GOT3 (cell line): ENCODE measurements at places on chromosomes 5 and 9.

DNA sequence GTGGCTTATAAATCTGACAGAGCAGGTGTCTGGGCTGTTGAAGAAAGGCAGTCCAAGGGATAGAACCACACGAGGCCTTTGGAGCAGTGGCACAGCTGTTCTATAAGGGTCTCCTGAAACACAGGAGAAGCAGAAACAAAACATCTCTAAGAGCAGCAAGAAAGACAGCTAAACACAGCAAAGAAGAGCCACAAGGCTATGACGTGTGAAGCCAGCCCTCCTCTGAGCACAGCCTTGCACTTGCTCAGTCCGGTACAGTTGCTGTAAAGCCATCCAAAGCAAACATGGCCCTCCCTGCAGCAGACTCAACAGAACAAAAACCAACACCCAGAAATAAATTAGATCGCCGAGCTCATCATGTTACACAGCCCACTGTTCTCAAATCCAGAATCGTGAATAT lies 2.6 kb upstream of the GZMK start:
- no peak for DNase-seq

DNA sequence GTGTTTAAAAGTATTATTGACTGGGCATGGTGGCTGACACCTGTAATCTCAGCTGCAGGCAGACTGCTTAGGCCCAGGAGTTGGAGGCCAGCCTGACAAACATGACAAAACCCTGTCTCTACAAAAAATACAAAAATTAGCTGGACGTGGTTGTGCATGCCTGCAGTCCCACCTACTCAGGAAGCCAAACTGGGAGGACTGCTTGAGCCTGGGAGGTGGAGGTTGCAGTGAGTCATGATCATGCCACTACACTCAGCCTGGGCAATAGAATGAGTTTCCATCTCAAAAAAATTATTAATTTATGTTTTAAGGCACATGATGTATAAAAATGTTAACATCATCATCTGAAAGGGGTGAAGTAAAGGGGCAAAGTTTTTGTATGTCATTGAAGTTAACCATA lies 49.7 kb upstream of the FNIP1 start:
- DNase-seq, result no peak

GRCh38 chr9:18545636-18546360 lies 71.8 kb downstream of the ADAMTSL1 start:
- no peak for DNase-seq

DNA sequence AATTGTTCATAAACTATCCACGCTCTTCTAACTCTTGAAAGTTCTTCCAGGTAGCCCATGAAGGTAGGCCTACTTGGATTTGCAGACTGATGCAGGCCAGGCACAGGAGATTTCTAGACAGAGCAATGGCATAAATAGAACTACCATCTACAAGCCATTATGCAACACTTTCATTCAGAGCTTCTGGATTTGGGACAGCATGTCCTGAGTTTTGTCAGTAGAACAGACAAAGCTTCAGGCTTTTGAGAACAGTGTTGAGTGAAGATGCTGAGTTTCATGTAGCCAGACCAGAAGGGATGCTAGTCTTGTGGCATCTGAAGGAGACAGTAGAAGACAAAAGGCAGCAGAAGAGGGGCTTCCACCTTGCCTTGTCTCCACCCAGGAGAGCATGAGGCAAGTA lies 196.6 kb downstream of the TRIM32 start:
- DNase-seq, result no peak

DNA sequence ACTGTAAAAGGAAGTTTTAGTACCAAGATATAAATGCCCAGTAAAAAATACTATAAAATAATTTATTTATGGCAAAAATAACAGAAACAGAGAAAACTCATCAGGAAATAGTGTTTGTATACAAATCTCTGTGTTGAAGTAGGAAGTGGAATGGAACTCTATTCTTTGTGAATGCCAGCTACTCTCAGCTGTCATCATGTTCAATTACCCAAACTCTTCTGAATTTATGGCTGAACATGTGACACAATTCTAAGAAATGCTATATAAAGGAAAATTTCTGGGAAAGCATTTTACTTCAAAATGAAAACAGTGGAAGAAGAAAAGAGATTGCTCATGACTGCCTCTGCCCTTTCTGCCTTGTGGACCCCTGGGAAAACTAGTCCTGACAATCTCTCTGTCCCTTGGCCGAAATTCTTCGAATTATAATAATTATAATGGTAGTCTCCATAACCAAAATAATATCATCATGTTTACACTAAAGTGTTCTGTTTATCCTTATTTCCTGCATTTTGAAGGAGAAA lies 522.3 kb upstream of the ST8SIA4 start:
- no peak for DNase-seq

DNA sequence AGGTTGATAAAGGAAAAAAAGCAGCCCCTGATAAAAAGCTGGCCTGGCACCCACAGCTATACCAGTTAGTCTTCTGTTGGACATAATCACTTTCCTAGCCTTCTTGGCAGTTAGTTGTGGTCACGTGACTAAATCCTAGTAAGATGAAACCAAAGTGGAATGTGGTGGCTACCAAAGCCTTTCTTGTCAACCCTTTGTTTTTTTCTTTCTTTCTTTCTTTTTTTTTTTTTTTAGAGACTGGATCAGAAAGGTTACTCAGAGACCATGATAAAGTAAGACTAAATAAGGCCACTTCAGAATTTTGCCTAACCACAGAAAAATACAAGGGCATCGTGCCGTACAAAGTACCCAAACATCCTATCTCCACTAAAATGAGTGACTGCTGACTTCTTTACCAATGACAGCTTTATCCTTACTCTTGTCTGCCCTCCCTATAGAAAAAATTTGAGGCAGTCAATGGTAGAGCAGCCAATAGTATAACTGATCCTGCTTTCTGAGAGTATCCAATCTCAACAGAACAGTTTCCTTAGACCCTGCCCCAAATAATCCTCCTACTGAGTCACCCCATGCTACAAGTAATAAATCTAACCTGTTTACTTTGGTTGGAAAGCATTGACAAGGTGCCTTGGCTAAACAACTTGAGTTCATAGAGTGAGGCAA lies 14.2 kb upstream of the KIF27 start:
- no peak for DNase-seq

DNA sequence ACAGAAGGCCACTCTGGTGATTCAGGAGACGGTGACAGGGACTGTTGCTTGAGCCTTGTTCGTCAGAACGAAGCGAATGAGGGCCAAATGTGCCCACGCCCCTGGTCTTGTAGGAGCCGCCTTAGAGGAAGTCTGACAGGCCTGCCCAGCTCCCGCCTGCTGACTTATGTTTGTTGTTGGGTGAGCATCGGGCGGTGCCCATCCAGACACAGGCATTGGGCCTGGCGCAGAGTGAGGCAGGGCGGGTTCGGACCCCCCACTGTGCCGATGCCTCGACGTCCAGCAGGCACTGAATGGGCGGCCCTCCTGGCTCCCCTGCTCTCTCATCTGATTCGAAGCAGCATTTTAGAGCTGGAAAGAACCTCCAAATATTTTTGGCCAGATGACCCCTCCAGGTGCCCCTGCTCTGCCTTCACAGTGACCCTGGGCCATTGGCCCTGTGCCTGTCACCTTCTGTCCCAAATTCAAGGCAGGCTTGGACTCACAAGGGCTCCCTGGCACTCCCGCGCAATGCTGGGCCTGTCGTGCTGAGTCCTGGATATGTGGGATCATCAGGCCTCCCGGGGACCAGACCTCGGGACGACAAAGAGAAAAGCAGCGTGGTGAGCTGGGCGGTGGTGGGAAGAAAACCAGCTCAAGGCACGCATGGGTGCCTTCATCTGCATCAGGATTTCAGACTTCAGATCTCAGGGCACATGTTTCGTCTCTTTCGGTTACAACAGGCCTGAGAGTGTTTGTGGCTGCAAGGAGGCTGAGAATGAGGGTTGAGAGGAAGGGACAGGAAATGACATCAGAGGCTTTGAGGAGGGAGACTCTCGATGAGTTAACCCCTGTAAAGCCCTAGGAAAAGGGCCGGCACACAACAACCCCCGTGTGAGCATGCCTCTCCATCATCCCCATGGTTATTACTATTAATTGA lies 37.1 kb upstream of the OLFM1 start:
- DNase-seq, result no peak

GRCh38 chr5:140883927-140884697 lies 2.2 kb downstream of the PCDHA13 start:
- DNase-seq, result no peak

DNA sequence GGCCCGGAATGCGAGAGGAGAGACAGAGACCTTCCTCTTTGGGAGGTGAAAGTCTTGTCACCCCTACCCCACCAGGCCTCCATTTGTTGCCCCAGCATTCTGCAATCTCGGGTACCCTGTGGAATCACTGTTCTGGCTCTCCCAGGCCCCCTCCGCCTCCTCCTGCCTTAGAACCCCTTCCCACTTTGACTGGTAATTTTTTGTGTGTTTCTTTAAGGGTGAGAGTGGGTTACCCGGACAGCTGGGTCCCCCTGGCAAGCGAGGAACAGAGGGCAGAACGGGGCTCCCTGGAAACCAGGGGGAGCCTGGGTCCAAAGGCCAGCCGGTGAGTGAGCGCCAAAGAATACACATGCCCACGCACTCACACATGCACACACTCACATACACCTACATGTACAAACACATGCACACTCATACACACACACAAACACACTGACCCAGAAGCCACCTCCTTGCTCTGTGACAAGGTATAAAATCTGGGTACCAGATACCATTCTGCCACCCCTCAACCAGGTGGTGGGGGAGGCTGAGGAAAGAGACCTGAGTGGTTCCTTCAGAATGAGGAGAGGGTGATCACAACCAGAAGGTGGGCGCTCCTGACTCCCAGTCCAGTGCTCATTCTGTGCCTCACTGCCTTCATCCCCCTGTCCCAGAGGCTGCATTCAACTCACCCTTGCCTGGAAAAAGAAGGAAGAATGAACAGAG lies 30.9 kb upstream of the ORM1 start:
- no peak for DNase-seq

DNA sequence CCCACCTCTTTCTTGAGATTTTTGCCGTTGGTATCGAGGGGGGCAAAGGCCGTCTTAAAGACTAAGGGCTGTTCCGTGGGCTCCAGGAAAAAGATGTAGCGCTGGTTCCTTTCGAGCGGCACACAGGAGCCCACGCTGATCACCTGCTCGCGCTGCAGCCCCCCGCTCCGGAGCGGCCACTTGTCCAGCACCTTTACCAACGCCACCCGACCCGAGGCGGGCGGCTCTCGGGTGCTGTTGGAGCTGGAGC lies 781 bp downstream of the NRG2 start:
- no peak for DNase-seq

- no peak for DNase-seq
Measured at GRCh38 chr5:180557217-180557809, 34.0 kb downstream of the SCGB3A1 start.

DNA sequence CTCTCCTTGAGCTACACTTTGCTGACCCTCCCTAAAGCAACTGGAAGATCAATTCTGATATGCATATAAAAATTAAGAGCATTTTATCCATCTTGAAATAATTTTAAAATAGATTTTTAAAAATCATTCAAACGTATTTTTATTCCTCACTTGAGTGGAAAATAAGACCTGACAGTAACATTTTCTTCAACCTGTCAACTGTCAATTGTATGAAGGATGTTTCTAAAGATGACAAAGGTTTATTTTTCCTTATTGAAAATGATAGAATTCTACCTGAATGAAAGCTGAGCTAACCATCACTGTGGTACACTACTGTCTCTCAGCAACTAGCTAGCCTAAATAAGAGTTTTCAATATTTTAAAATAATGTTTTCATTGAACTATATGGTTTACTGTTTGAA lies 7.0 kb downstream of the EFNA5 start:
- DNase-seq, result no peak

DNA sequence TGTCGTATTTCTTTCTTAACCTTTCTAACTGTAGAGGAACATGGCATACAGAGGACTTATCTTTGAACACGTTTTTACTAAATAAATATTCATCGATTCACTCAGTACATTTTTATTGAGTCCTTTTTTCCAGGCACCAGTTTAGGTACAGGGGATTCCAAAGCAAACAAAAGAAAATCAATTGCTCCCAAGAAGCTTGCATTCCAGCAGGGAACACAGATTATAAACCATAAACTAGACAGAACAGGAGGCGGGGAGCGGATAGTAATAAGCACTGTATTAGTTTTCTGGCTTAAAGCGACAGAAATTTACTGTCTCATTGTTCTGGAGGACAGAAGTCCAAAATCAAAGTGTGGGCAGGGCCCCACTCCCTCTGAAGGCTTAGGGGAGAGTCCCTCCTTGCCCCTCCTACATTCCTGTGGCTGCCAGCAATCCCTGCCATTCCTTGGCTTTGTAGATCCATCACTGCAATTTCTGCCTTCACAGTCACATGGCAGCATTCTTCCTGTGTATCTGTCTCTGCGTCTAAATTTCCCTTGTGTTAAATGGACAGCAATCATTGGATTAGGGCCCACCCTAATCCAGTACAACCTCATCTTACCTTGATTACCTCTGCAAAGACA lies 115.5 kb downstream of the COL23A1 start:
- no peak for DNase-seq

- no peak for DNase-seq
Measured at GRCh38 chr5:149279661-149280060, 8.0 kb downstream of the AFAP1L1 start.

GRCh38 chr5:40399349-40399748 lies 280.4 kb upstream of the PTGER4 start:
- no peak for DNase-seq

- DNase-seq, result no peak
Measured at GRCh38 chr5:83802686-83803085, 82.0 kb upstream of the HAPLN1 start.

GRCh38 chr5:160926428-160926827 lies 74.4 kb upstream of the ATP10B start:
- no peak for DNase-seq

DNA sequence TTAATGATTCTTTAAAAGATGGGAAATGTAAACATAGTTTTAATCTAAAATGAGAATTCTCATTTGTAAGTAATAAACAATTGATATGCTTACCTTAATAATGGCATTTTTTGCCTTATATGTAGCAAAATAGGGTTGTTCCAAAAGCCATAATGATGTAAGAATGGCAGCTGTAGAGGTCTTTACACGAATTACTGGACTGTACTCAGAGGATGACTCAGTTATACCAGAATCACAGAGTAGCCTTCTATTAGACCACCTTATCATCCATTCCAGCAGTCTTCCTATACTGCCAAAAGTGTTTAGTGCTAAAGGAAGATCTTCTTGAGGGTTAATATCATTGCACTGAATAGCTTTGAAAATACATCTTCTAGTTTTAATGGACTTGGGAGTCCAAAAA lies 66.5 kb downstream of the CPLANE1 start:
- no peak for DNase-seq

- no peak for DNase-seq
Measured at GRCh38 chr5:135337064-135337463, 62.0 kb downstream of the MACROH2A1 start.

DNA sequence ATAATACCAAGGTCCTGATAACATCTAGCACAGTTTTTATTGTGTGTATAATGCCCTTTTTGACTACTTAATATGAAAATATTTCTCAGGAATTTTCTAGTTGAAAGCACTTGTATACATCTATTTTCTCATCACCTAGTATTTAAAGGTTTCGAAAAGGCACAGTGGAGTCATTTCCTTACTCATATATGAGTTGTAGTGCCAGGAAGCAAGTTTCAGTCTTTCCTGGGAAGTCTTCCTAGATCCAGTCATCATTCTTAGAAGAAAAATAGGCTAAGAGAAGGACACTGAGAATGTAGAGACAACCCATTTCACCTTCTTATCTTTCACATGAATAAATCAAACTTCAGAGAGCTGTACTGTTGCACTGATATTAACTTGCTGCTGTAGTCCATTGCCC lies 70.2 kb downstream of the SLC25A46 start:
- DNase-seq, result no peak
